ENCODE measurements at places on chromosomes 6 and 20.

- no peak for DNase-seq
Measured at GRCh38 chr6:135280375-135281136, 99.4 kb downstream of the MYB start.

- DNase-seq, result no peak
Measured at GRCh38 chr6:85867595-85867994, 224.9 kb upstream of the SYNCRIP start.

GRCh38 chr20:41177636-41178035, 40.3 kb downstream of the PLCG1 start:
- no peak for DNase-seq

GRCh38 chr6:46333481-46333880, 157.8 kb downstream of the RCAN2 start:
- no peak for DNase-seq
